ENCODE measurements at places on chromosomes 1 and 21. TPM values are rescaled to one million over a fixed set of nuclear protein-coding genes. Genes with fewer than 3 reads are reported as not detected.
A peak's percentile ranks its signal among the peaks of the same experiment; 100 is the strongest.

Gene MX2
- total RNA-seq, result not detected

- DNase-seq, result peak; percentile 29
These were observed 16.9 kb upstream of the MTF2 start for GRCh38 chr1:93061895-93062792.

GRCh38 chr1:111218701-111219556, 8.6 kb upstream of the CHI3L2 start:
- no peak for DNase-seq

DNA sequence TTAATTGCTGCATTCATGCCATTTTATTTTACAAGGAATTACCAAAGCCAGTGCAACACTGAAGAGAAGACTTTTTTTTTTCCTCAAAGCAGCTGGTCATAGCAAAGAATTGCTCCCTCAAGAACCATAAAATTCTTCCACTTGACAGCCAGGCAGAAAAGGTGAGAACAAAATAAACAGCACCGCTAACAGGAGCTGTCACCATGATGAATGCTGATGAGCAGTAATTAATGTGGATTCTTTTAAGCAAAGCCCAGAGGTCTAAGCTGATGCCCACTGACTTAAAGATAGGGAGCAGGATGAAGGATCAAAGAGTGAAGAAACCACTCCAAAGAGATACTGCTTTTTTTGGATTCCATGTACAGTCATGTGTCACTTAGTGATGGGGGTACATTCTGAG, 428.4 kb downstream of the BRINP3 start:
- DNase-seq, result no peak

DNA sequence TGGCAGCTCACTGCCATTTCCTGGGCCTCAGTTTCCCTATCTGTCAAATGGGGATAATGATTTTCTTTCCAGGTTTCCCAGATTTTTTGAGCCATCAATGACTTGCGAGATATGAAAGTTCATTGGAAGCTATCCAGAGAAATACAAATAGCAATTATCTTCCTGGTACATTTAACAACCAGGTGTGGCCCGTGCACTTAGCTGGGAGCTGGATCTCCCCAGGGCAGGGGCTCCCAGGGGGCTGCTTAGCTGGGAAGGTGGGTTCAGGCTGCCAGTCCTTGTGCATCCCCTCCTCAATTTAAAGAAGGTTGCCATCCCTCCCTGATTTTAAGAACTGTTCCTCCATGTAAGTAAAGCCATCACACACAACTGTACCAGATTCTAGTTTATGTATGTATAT, 3.6 kb upstream of the TMEM54 start:
- no peak for DNase-seq

- DNase-seq, result no peak
These were observed 19.4 kb downstream of the PLA2G2F start for GRCh38 chr1:20158358-20159070.

Gene CYP2J2
- 0.27 TPM for total RNA-seq

DNA sequence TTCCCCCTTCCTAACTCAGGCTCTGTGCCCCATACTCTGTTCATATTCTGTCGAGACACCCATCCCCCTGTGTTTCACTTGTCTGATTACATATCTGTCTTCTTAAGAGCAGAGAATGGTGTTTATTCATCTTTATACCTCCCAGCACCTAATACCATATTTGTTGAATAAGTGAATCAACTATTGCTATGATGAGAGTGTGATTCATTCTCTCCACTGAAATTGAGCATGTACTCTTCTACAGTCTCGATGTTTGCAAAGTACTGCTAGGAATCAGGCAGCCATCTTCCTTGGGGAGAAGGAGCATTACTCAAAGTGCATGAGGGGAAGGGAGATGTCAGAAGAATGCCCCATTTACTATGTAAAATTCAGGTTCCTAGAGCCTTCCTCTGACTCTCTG, 27.0 kb downstream of the TBX15 start:
- DNase-seq, result no peak

GRCh38 chr1:239308701-239309333, 77.6 kb upstream of the CHRM3 start:
- DNase-seq, result no peak

DNA sequence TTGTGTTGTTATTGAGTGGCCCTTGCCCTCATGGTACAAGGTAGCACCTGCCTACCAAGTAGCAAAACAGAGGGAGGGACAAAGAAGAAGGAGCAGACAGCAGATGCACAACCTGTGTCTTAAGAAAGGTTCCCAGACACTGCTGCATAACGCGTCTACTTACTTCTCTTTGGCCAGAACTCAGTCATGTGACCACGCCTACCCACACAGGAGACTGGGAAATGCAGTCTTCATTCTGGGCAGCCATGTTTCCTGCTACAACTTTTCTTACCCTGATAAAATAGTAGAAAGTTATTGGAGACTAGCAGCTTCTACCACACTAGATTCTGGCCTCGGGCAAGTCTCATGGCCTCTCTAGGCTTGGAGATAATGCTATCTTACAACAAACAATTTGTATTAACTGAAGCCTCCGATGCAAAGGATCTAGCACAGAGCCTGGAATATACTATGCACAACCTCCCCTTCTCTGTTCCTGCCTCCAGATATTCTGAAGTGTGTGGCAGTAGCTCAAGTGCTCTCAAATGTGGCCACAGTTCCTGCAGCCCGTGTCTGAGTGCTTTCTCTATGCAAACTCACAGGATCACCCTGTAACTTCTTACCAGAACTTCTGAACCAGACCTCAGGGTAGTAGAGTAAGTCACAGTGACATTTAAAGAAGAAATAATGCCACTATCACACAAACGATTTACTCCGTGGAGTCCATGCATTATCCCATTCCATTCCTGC, 34.1 kb upstream of the BTG2 start:
- peak; percentile 62 for DNase-seq

Gene TNNI3K
- total RNA-seq, result not detected

Gene CXADR
- total RNA-seq, result 12.2 TPM

- no peak for DNase-seq
These were observed 21.5 kb upstream of the LYST start for GRCh38 chr1:235888119-235888643.

Gene VANGL2
- not detected for total RNA-seq

GRCh38 chr1:2823921-2824610, 22.6 kb upstream of the TTC34 start:
- no peak for DNase-seq

DNA sequence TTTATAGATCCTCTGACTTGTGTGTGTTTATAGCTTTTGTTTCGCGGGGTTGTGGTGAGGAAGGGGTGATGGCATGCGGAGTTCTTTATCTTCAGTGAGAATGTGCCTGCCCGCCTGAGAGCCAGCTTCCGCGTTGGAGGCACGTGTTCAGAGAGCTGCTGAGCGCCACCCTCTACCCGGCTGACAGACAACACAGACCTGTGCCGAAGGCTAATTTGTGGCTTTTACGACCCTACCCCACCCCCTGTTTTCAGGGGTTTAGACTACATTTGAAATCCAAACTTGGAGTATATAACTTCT, 14.4 kb upstream of the CD101 start:
- DNase-seq, result no peak

DNA sequence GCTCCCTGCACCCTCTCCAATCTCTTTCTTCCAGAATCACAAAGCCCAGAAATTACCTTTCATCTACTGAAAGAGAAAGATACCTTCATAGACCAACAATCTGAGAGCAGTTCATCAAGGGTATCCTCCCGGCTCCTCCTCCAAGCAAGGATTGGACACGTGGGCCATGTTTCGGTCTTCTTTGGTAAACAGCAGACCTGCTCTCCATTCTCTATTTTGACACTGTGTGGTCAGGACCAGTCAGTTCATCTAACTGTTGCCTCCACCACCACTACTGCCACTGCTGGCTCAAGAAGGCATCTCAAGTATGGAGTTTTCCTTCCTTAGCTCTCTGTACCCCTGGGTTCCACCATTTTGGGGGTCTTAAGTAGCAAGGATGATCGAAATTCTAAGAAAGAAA, 8.0 kb upstream of the LELP1 start:
- no peak for DNase-seq

Gene RPTN
- total RNA-seq, result not detected

GRCh38 chr21:37281993-37282392, 14.9 kb upstream of the VPS26C start:
- DNase-seq, result no peak

DNA sequence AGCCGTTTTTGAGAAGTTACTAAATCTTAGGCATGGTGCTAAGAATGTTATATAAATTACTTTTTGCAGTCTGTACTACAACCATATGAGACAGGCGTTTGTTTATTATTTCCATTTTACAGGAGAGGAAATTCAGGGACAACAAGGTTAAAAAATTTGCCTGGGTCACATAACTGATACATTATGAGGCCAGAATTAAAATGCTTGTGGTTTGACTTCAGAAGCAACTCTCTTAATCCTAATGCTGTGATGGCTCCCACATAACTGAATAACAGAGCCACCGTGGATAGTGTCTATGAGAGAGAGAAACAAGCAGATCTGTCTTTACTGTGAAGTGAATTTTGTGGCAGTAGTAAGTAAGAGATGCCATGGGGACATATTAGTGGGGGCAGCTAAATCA, 184.9 kb downstream of the NCAM2 start:
- no peak for DNase-seq

GRCh38 chr21:31558962-31559367, 100.5 kb upstream of the SOD1 start:
- DNase-seq, result peak; percentile 79

Gene SERINC2
- 19.4 TPM for total RNA-seq

DNA sequence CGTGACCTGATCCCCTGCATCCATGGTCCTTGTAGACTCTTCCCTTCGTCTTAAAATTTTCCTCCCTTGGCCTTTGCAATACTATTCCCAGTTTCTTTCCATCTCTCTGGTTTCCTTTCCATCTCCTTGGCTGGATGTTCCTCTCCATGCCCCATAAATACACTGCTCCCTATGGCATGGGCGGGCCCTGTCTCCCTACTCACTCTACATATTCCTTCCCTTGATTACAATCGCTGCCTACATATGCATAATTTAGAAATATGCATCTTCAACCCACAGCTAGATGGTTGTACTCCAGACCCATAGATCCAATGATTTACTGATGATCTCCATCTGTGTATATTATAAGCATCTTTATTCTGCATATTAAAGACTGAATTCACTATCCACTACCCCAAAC, 405.0 kb downstream of the NTNG1 start:
- DNase-seq, result no peak

Gene KCNJ9
- not detected for total RNA-seq

GRCh38 chr1:55216096-55216495, 932 bp upstream of the USP24 start:
- DNase-seq, result no peak
